ENCODE measurements at places on chromosomes 5 and 9. TPM values are rescaled to one million over a fixed set of nuclear protein-coding genes. Genes with fewer than 3 reads are reported as not detected.

DNA sequence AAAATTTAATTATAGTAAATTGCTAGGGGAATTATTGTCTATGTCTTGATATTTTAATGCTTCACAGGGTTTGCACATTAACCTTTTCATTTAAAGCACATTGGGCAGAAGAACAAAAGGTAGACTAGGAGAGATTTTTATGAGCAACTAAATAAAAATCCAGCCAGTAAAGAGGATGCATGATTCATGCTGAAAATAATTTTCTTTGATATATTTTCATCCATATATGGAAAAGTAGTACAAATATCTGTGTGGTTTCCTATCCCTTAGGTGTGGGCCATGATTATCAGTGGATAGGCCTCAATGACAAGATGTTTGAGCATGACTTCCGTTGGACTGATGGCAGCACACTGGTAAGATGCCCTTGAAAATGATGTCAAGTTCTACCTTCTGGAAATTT lies 83.1 kb downstream of the VCAN start:
- DNase-seq = no peak

DNA sequence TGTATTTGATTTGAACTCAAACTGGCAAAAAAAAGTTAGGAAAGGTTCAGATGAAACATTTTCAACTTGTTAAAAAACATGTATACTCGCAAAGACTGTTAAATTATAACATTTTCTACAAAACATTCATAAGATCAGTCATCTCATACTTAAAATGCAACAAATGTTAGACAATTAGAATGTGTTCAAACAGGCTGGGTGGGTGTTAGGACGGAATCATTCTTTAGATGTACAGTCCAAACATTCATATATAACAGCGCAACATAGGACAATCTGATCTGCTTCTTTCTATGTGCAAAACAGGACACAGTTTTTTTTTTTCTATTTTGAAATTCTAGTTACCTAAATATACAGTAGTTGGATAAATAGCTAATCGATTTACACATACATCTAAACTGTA lies 22.2 kb downstream of the IL4 start:
- no peak for DNase-seq

Gene KCNV2
- polyA plus RNA-seq = 0.10 TPM

Gene GDA
- polyA plus RNA-seq = 0.20 TPM

Gene UNC13B
- 14.4 TPM for polyA plus RNA-seq

Gene ADRA1B
- polyA plus RNA-seq = 0.11 TPM

Gene ECM2
- 17.4 TPM for polyA plus RNA-seq

GRCh38 chr5:143931476-143931875 lies 119.5 kb downstream of the HMHB1 start:
- DNase-seq = peak; percentile 62

GRCh38 chr9:119907056-119907455 lies 537.8 kb upstream of the BRINP1 start:
- no peak for DNase-seq

Measured in muscle of leg (tissue), 16 donors.